Activated T-helper 9 cell treated with anti-CD3 and anti-CD28 coated beads, Interleukin-2, amount 50 U/mL, for 16 hours (primary cell): ENCODE measurements at places on chromosomes 2 and 18.

GRCh38 chr2:235806986-235807750 lies 313.3 kb downstream of the AGAP1 start:
- no peak for DNase-seq

- DNase-seq = no peak
Measured at GRCh38 chr2:122210898-122211856, 455.7 kb downstream of the TSN start.

- DNase-seq = no peak
Measured at GRCh38 chr2:144948205-144948855, 428.4 kb upstream of the ZEB2 start.

DNA sequence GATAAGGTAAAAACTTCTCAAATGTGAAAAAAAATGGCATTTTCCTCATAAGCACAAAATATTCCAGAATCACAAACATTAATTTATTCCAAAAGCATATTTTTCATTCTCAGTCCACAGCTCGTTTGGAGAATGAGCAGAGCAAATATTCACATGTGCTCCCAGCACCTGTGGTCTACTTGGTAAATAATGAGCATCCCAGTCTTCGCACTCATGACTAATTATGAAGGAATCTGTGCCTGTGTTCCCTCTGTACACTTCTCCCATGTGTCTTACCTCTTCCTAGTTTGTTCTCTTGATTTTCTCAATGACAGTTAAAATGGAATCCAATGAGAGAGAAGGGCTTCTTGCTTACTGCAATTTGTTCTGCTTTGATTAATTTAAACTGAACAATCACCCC lies 671.0 kb upstream of the SOX11 start:
- no peak for DNase-seq

DNA sequence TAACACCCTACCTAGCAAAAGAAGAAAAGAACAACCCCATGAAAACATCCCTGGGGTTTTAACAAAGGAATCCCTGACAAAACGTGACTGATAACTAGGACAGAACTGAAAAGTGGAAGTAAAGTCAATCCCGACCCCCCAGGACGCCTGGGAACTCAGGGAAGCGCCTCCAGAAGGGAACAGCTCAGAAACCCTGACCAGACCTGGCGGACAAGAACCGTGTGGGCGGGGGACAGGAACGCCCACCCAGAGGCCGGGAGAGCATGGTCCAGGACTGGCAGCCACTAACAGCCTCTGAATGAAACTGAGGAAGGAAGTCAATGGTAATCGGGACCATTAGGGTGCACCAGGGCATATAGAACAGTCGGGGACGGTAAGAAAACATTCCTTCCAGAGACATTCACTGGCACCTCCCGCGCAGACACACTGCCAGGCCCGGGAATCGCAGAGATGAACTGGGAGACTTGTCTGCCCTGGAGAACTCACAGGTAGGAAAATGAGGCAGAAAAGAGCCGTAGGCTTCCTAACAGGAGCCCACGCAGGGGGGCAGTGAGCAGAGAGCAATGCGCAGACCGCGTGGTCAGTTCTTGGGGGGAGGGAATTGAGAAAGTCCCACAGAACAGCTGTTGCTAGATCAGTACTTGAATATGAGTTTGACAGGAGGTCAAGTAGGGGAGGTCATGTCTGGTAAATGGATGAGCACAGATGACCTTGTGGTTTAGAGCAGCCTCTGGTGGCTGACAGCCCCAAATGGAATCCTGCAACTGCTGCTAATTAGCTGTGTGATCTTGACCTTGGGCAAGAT lies 1.3 kb upstream of the TBC1D8 start:
- DNase-seq = no peak

- no peak for DNase-seq
Measured at GRCh38 chr2:170005702-170006101, 172.2 kb upstream of the MYO3B start.

- no peak for DNase-seq
Measured at GRCh38 chr2:128602699-128603101, 284.0 kb upstream of the HS6ST1 start.

DNA sequence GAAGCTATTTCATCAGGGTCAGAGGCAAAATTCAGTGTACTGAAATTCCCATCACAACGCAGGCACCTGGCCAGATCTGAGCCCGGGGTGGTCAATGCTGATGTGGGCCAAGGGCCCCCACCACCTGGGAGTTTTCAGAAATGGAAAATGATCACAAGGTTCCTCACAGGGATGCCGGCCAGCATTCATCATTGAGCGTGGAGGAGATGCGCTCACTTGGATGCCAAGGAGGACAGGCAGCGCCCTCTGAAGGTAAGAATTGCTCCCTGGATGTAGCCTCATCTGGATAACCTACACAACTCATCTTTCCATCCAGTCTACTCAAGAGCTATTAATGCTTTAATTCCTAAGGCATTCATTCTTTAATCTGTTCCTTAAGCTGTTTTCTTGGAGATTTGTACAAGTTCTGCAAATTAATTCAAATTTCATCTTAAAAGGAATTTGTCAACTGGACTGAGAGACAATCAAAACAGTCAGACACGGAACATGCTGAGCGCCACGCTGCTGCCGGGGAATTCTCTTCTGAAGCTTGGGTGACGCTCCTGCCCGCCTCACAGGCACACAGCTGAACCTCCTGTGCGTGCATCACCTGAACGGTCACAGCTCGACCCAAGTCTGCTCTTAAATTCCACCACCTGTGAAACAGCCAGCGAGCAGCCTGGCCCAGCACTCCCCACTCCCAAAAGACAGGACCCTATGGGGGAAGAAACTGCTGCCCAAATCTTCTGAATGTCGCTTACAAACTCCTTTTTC lies 206.7 kb downstream of the HDAC4 start:
- no peak for DNase-seq

GRCh38 chr2:45986509-45986908 lies 310.7 kb upstream of the EPAS1 start:
- no peak for DNase-seq

DNA sequence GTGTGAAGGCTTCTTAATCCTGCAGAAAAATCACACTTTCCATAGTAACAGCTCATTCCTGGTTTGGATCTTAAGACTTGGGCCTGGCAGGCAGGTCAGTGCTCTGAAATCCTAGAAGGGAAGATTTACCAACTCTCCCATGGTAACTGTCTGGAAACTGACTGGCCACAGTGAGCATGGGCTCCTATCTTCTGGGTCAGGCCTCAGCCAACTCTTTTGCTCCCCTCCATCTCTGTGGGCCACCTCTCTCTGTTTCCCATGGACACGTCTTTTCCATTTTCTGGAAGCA lies 86.7 kb downstream of the ACAA2 start:
- no peak for DNase-seq

- DNase-seq = no peak
Measured at GRCh38 chr18:12821408-12821807, 62.6 kb downstream of the PTPN2 start.

GRCh38 chr2:201432621-201433393 lies 18.5 kb downstream of the TRAK2 start:
- no peak for DNase-seq

GRCh38 chr2:7205151-7205830 lies 288.1 kb downstream of the RNF144A start:
- no peak for DNase-seq

DNA sequence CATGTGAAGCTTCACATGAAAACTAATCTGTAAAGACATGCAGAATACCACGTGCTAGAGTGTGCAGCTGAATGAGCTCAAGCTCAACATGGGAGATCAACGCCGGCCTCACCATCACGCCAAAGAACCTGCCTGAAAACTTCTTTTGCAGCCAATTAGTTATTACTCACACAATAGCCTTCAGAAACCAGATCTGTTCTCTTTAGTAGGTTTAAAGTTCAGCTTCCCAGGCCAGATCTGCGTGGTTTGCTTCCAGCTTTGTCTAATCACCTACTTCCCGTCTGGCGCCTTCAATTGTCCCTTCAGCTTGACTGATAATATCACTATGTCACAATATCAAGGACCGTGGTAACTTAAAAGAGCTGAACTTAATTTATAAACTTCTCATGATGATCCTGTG lies 68.0 kb upstream of the ZNF236 start:
- no peak for DNase-seq

- no peak for DNase-seq
Measured at GRCh38 chr2:48148841-48149430, 242.6 kb upstream of the FBXO11 start.

DNA sequence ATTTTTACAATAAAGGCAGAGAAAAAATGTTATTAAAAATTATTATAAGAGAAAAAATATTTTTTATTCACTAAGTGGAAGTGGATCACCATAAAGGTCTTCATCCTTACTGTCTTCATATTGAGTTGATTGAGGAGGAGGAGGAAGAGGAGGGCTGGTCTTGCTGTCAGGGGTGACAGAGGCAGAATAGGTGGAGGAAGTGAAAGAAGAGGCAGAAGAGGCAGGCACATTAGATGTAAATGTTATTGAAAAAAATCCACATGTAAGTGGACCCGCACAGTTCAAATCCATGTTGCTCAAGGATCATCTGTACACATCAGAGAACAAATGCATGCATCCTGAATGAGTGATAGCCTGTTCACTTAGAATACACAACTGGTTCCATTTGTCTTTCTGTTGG lies 6.4 kb upstream of the SPATS2L start:
- DNase-seq = no peak

- DNase-seq = no peak
Measured at GRCh38 chr2:162769066-162769465, 69.5 kb downstream of the KCNH7 start.

DNA sequence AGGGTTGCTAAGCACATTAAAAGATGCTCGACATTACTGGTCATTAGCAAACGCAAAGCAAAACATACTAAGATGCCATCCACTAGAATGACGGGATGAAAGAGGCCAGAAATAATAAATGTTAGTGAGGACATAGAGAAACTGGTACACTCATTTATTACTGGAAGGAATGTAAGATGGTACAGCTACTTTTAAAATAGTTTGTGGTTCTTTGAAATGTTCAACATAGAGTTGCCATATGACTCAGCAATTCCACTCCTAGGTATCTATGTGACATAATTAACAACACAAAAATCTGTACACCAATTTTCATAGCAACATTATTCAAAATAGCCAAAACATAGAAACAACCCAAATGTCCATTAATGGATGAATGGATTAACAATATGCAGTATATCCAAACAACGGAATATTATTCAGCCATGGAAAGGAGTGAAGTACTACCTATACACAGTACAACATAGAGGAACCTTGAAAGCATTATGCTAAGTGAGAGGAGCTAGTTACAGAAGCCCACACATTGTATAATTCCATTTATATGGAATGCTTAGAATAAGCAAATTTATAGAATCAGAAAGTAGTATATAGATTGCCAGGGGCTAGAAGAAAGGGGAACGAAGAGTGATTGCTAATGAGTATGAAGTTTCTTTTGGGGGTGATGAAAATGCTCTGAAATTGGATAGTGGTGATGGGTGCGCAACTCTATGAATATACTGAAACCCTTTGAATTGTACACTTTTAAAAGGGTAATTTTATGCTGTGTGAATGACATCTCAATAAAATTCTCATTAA lies 61.9 kb upstream of the IL1R1 start:
- DNase-seq = no peak

GRCh38 chr18:45342166-45342565 lies 273.1 kb upstream of the SLC14A2 start:
- no peak for DNase-seq

GRCh38 chr2:120520929-120521912 lies 175.3 kb downstream of the INHBB start:
- DNase-seq = no peak

GRCh38 chr2:136010126-136010525 lies 24.7 kb upstream of the DARS1 start:
- no peak for DNase-seq

GRCh38 chr18:3810296-3810695 lies 360.3 kb downstream of the TGIF1 start:
- no peak for DNase-seq

DNA sequence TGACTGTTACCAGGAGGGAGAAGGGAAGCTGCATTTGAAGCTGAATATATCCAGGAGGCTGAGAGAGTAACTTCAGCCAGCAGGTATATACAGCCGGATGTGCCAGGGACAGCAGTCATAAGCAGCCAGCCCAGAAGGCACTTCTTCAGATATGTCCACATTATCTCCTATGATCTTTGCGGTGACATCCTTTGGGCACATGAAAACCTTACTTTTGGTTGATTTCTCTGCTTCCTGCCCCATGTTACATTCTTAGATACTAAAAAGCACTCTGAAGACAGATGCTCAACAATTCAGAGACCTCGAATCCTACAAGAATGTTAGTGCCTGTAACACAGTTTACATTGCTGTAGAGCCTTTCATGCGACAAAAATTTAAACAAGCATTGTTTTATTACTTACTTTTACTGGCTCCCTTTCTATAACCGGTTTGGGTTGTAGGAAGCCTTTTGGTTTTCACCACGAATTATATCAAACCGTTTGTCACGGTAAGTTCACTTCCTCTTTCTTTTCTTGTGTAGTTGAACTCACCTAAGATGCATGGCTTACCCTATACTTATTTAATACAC lies 50.3 kb upstream of the TLK1 start:
- no peak for DNase-seq

DNA sequence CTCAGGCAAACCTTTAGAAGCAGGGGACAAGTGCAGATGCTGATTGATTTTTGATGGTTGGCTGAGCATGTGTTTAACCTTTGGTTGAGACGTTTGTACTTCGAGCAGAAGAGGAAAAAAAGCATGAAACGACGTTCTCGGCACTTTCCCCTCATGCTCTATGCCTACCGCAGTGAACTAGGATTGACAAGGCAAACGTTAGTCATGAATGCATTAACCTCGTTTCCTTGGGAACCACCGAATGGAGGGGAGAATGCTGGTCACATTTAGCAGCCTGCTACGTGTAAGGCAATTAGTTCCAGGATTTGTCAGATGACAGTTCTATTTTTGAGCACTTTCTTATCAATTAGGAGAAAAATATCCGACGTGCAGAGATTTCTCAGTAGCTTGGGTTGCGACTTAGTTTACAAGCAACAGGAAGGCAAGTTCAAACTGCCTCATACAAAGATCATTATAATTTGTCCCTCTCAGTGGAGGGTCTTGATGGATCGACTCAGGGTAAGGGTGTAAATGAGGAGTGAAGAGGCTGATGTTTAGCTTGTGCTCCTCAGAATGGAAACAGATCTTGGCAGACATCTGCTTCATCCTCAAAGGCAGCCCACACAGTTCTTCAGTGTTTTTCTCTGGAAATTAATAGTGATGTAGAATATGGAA lies 47.4 kb upstream of the GPR45 start:
- DNase-seq = no peak

DNA sequence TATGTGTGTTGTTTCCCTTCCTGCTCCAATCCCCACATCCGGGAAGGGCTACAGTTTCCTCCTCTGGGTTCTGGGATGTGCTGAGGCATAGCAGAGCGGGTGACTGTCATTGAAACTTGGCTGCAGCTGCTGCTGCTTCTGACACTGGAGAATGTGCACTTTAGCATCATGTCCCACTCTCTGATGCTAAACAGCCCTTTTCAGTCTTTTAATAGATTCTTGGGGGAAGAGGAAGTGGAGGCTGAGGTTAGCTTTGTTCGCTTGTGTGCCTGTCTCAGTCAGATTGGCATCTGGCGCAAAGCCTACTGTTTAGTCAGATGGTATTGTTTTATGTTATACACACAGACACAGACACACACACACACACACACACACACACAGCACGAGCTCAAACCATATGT lies 136.5 kb upstream of the RND3 start:
- DNase-seq = no peak
